ENCODE measurements at places on chromosomes 16 and 17.

DNA sequence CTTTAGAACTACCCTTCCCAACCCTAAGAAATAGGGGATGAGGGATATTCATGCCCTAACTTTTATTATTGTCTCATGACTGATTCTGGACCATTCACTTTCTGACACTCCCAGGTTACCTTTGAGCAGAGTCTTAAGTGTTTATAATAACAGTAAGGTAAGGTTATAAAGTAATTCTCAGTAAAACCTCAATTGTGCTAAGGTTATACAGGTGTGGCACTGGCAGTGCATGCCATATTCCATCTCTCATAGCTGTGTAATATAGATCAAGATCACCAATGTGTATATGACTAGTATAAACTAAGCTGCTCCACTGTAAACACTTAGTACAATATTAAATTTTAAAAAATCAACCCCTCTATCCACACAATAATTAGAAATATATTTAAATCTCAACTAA lies 89.1 kb downstream of the KCNJ2 start:
- no peak for DNase-seq

- DNase-seq, result no peak
Observed at GRCh38 chr16:27414788-27415431, 12.9 kb downstream of the IL21R start.

GRCh38 chr16:28981517-28981916 lies 3.3 kb upstream of the LAT start:
- DNase-seq, result no peak

- DNase-seq, result no peak
Observed at GRCh38 chr17:27489045-27489715, 32.9 kb downstream of the KSR1 start.

- no peak for DNase-seq
Observed at GRCh38 chr16:22141767-22142166, 20.5 kb upstream of the SDR42E2 start.

All from fibroblast of skin of left quadriceps (primary cell).